ENCODE measurements at places on chromosomes 5 and 9. TPM values are rescaled to one million over a fixed set of nuclear protein-coding genes. Genes with fewer than 3 reads are reported as not detected.

The FGF1 gene
- 7.7 TPM for total RNA-seq

The ADAMTSL1 gene
- total RNA-seq: 49.2 TPM

The SH3GL2 gene
- total RNA-seq: under 0.01 TPM

The ADAM19 gene
- 38.3 TPM for total RNA-seq

The ARL10 gene
- 3.6 TPM for total RNA-seq

The TEX48 gene
- not detected for total RNA-seq

The RACK1 gene
- 5,432 TPM for total RNA-seq

The ARAP3 gene
- total RNA-seq: 1.4 TPM

DNA sequence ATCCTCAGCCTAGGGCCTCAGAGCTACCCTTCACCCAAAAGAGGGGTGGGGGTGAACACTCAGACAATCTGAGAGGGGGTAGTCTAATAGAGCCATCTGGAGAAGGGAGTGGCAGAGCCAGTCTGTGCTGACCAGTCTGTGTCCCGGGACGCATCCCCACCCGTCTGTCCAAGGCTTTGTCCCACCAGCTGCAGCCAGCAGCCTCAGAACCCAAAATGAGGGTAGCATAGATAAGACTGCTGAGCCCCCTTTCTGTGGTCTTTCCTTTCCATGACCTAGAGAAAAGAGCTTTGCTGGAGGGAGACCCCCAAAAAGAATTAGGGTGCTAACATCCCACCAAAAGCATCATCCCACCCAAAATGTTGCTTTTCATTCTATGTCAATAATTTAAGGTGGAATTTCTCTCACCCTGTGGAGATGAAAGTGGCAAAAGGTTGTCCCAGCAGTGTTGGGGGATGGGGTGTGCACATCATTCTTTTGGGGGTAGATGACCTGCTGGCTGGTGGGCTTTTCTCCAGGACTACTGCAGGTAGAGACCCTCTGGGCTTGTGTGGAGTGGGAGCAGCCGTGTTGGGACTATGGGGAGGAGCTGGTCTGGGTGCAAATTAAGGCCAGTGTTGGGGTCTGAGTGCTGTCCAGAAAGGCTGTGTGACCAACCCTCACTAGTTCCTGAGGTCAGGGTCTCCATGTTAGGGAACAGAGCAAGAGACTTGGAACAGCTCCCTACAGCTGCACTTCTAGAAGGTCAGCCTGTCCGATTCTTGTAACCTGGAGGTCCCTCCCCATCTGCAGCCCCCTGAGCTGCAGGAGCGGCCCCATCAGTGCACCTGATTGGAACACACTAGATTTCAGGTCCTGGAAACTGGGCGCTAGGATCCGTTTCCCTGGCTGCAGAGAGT is 19.9 kb downstream of the URM1 start:
- H3K27me3 ChIP-seq: no peaks in the 10 kb centered on the region
- no peak overlapping the region for H3K27ac ChIP-seq
- H3K36me3 ChIP-seq: peaks cover 36% of the 10 kb centered on the region
- no peak for DNase-seq

GRCh38 chr9:123941524-123942070 is 11.7 kb upstream of the DENND1A start:
- no peak overlapping the region for H3K4me3 ChIP-seq

- no peak for DNase-seq
- H3K27ac ChIP-seq: no peak overlapping the region
- H3K4me1 ChIP-seq: no peaks in the 10 kb centered on the region
- H3K27me3 ChIP-seq: peaks cover 8% of the 10 kb centered on the region
- no peak overlapping the region for H3K4me3 ChIP-seq
Observed at GRCh38 chr5:82859451-82860140, 217.6 kb downstream of the TMEM167A start.

GRCh38 chr9:31623511-31623910 is 760.9 kb upstream of the ACO1 start:
- H3K4me1 ChIP-seq: no peaks in the 10 kb centered on the region
- no peak overlapping the region for H3K4me3 ChIP-seq
- no peaks in the 10 kb centered on the region for H3K27me3 ChIP-seq
- H3K27ac ChIP-seq: no peak overlapping the region

GRCh38 chr5:36305571-36306326 is 4.0 kb upstream of the RANBP3L start:
- no peaks in the 10 kb centered on the region for H3K36me3 ChIP-seq
- H3K27ac ChIP-seq: no peak overlapping the region
- H3K4me3 ChIP-seq: no peak overlapping the region
- peak; percentile 38 for DNase-seq
- peaks cover 8% of the 10 kb centered on the region for H3K27me3 ChIP-seq
- H3K4me1 ChIP-seq: peaks cover 5% of the 10 kb centered on the region

- no peaks in the 10 kb centered on the region for H3K27me3 ChIP-seq
- H3K27ac ChIP-seq: no peak overlapping the region
- no peak overlapping the region for H3K4me3 ChIP-seq
- H3K4me1 ChIP-seq: no peaks in the 10 kb centered on the region
- H3K36me3 ChIP-seq: no peaks in the 10 kb centered on the region
Observed at GRCh38 chr5:163190283-163190682, 247.1 kb upstream of the CCNG1 start.

DNA sequence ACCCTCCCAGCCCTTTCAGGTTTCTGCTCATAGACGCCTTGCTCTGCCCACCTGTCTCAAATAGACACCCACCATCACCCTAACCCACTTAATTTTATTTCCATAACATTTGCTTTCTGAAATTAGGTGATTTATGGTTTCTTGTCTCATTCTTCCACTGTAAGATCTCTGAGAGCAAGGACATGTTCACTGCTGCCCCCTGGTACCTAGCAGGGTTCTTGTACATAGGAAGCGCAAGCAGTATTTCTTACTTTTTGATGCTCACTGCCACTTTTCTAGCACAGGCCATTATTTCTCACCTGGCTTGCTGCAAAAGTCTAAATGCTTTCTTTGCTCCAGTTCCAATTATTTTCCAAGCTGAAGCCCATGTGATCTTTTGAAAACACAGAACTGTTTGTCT is 16.8 kb downstream of the C9orf57 start:
- H3K4me1 ChIP-seq: no peaks in the 10 kb centered on the region
- H3K4me3 ChIP-seq: no peak overlapping the region
- H3K27ac ChIP-seq: no peak overlapping the region

DNA sequence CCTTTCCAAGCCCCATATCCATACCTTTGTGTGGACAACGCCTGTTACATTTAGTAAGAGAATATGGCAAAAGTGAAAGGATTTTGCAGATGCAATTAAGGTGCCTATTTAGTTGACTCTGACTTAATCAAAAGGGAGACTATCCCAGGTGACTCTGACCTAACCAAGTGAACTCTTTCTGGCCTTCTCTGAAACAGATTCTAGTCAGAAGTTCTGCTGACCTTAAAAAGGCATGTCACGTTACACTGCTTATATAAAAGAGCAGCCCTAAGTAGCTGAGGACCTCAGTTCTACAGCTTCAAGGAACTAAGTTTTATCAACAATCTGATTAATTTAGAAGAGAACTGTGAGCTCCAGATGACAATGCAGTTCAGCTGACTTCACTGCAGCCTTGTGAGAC is 5.7 kb upstream of the TICAM2 start:
- H3K36me3 ChIP-seq: no peaks in the 10 kb centered on the region
- no peak for DNase-seq
- no peak overlapping the region for H3K27ac ChIP-seq
- H3K4me3 ChIP-seq: no peak overlapping the region
- H3K27me3 ChIP-seq: no peaks in the 10 kb centered on the region

DNA sequence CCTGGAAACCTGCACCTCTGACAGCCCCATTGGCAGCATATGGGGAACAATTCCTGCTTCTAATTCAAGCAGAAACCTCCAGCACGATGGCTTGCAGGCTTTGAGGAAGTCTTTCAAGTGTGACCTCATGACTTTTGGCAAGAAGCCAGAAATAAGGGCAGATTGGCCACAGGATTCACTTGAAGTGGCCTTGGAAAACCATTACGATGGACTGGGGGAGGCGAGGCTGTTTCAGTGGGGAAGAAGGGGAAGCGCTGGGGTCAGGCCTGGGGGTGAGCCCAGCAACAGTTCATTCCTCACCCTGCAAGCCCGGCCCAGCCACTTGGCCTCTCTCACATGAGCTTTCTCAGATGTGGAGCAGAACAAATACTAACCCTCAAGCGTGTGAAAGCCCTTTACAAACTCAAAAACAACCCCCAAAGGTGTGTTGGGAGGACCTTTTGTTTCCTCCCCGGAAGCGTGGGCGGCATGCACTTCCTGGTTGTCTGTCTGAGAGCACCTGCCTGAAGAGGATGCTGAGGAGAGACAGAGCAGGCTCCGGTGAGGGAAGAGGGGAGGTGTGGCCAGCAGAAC is 26.9 kb upstream of the EEIG1 start:
- peak; percentile 27 for DNase-seq
- no peaks in the 10 kb centered on the region for H3K27me3 ChIP-seq
- no peak overlapping the region for H3K27ac ChIP-seq
- H3K4me3 ChIP-seq: no peak overlapping the region

GRCh38 chr5:67983251-67984110 is 232.1 kb upstream of the PIK3R1 start:
- no peaks in the 10 kb centered on the region for H3K36me3 ChIP-seq
- H3K4me3 ChIP-seq: no peak overlapping the region
- peak; percentile 72 for DNase-seq

DNA sequence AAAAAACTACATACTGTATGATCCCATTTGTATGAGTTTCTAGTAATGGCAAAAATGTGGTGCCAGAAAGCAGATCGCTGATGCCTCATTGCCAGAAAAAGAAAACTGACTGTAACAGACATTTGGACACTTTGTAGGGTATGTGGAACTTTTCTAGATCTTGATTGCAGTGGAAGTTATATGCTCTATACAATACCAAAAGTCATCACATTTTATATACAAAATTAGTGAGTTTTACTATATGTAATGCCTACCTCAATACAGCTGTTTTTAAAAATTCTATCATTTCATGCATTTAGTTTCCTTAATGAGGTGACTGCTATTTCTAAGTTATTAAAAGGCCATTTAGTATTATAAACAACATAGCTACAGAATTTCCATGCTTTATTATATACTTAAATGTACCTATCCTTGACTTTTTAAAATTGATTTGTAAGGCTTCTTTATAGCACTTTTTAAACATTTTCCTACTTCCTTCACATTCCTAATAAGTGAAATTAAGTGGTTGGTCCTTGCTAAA is 199.9 kb downstream of the CWC27 start:
- H3K4me3 ChIP-seq: no peak overlapping the region
- H3K4me1 ChIP-seq: no peaks in the 10 kb centered on the region
- peaks cover 3% of the 10 kb centered on the region for H3K36me3 ChIP-seq

DNA sequence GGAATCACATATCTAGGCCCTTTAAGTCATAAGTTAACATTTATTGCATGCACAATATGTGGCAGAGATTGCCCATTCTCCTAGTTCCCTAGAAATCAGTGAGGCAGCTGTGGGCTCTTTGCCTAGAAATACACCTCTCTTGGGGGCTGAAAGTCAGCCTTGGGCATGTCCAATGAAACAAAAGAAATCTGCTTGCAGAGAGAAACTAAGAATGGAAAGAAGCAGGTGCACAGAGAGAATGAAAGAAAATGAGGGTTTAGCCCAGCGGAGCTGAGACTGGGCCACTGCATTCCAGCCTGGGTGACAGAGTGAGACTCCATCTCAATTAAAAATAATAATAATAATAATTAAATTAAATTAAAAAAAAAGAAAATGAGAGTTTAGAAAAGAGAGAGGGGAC is 57.3 kb upstream of the DAB2 start:
- no peak overlapping the region for H3K4me3 ChIP-seq
- DNase-seq: no peak
- H3K4me1 ChIP-seq: peaks cover 3% of the 10 kb centered on the region
- no peaks in the 10 kb centered on the region for H3K27me3 ChIP-seq

- DNase-seq: peak; percentile 43
- no peaks in the 10 kb centered on the region for H3K36me3 ChIP-seq
- no peaks in the 10 kb centered on the region for H3K27me3 ChIP-seq
- peak overlapping the region; percentile 97 for H3K27ac ChIP-seq
- peak overlapping the region; percentile 58 for H3K4me3 ChIP-seq
- H3K4me1 ChIP-seq: peaks cover 14% of the 10 kb centered on the region
Observed at GRCh38 chr9:91420501-91421127, 3.0 kb downstream of the NFIL3 start.

DNA sequence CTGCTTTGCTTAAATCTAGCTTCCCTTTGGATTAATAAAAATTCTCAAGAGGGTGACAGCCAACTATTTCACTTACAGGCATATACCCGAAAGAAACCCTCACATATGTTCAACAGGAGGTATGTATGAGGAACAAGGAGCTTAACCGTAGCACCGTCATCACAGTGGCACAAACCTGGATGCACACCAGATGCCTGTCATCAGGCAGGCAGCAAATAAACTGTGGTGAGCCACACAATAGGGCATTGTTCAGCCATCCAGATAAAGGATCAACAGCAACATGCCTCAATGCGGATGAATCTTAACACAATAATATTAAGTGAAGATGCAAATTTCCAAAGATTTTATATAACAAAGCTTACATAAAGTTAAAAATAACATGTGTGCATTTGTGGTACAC is 5.5 kb upstream of the TNFSF15 start:
- peaks cover under 1% of the 10 kb centered on the region for H3K4me1 ChIP-seq
- H3K27me3 ChIP-seq: peaks cover 13% of the 10 kb centered on the region
- no peaks in the 10 kb centered on the region for H3K36me3 ChIP-seq
- no peak overlapping the region for H3K4me3 ChIP-seq

- H3K27ac ChIP-seq: peak overlapping the region; percentile 81
- DNase-seq: peak; percentile 28
- H3K36me3 ChIP-seq: no peaks in the 10 kb centered on the region
Observed at GRCh38 chr9:26260238-26260637, 582.0 kb upstream of the TUSC1 start.

DNA sequence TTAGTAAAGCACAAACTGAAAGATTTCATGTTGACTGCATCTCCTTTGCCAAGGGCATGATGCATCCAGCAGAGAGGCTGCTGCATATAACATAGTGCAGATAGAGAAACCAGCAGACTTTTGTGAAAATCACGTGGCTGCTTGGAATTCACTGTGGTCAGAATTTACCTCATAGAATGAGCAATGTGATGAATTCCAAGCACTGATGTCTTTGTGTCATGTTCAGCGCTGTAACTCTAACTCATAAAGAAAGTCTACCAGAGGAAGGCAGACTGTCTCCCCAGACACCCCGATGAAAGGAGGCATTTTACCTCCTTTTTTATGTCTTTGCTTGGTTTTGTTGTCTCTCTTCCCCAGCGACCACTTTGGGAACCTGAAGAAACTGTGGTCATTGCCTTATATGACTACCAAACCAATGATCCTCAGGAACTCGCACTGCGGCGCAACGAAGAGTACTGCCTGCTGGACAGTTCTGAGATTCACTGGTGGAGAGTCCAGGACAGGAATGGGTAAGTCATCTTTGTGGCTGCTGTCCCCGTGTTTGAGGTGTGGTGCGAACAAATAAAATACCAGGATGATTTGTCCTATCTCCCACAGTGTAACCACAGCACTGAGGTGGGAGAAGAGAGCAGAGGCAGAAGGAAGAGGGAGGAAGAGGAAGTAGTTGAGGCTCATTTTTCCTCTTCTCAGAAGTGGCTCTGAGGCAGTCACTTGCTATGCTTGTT is 42.0 kb downstream of the ITK start:
- H3K4me3 ChIP-seq: no peak overlapping the region
- no peaks in the 10 kb centered on the region for H3K4me1 ChIP-seq
- H3K36me3 ChIP-seq: no peaks in the 10 kb centered on the region
- DNase-seq: peak; percentile 35
- no peak overlapping the region for H3K27ac ChIP-seq
- peaks cover 2% of the 10 kb centered on the region for H3K27me3 ChIP-seq
